Activated naive CD4-positive, alpha-beta T cell treated with anti-CD3 and anti-CD28 coated beads for 36 hours (primary cell): ENCODE measurements at places on chromosomes 5 and 9. TPM values are rescaled to one million over a fixed set of nuclear protein-coding genes. Genes with fewer than 3 reads are reported as not detected.

DNA sequence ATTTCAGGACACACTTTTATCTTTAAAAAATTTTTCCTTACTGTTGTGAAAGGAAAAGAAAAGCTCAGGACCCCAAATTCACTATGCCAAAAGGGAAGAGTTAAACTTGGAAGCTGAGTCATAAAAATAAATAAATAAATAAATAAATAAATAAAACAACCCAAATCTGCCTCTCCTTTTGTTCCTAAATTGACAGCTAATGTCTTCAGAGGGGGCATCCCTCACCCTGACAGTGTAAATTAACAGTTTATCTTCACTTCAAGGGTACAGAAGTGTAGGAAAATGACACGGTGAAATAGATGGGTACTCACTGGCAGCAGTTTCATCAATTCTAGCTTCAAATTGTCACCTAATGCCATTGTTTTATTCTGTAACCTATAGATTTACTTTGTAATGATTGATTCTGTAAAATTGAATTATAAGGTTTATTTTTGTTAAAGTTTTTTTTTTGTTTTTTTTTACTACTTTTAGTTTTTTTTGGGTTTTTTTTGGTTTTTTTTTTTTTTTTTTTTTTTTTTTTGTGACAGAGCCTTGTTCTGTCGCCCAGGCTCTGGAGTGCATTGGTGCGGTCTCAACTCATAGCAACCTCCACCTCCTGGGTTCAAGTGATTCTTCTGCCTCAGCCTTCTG lies 18.5 kb upstream of the ANXA1 start:
- H3K27me3 ChIP-seq: no peaks in the 10 kb centered on the region
- H3K4me3 ChIP-seq: peak overlapping the region; percentile 79
- no peak for DNase-seq
- peaks cover 25% of the 10 kb centered on the region for H3K4me1 ChIP-seq

DNA sequence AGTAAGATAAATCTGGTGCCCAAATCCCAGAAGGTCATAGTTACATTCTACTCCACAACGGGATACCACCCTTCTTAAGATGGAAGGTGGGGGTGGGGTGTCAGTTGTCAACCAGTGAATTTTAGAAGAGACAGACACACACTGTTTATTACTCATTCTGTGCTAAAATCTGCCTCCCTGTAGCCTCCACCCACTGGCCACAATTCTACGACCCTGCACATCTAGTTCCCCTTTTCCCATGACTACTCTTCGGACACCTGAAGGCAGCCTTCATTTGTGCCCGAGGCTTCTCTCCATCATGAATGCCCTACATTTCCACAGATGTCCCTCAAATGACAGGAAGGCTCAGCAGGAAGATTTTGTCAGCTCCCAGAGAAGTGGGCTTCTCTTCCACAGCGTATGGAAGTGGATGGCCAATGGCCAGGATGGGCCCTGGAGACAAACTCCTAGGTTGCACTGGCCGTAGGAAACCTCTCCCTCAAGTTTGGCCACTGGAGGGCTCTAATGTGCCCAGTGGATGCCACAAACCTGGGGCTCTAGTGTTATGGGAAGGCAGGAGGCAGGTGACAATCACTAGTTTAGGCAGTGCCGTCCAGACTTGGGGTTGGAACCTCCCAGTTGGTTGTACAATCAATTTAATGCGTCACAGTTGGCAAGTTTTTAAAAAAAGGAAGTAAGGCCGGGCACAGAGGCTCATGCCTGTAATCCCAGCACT lies 46.6 kb downstream of the PTPN3 start:
- H3K27ac ChIP-seq: no peak overlapping the region
- no peaks in the 10 kb centered on the region for H3K36me3 ChIP-seq
- no peak for DNase-seq

DNA sequence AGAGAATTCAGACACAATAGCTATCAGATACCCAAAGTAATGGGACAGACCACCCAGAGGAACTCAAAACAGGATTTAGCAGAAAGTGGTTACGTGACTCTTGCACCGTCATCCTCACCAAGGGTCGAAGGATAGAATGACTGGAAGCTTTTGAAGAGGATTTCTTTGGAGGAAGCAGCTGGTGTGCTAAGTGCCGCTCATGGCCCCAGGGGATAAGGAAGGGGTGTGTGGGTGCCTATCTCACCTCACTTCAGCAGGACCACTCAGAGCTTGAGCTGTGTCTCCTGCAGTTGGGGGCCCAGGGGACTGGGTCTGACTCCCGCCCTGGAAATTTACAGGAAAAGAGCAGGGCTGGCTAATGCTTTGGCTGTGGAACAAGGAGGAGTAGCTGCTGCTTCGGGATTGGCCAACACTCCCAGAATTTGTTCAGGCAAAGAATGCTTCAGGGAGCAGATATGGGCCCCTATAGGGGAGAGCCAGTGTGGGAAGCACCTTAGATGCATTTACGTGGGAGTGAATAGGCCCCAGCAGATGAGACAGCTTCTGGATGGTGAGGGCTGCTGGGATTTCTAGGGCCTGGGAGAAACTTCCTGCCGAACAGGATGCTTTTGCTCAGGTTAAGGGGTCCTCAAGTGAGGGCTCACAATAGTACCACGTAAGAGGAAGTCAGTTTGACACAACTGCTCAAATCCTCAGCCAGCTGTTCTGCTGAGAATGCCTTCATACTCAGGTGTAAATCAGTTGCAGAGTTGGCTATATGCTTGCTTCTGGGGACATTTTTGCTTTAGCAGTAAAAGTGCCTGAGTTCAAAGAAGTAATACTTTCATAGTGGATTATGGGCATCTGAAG lies 29.1 kb upstream of the TOMM5 start:
- H3K4me3 ChIP-seq: no peak overlapping the region
- DNase-seq: no peak
- no peaks in the 10 kb centered on the region for H3K27me3 ChIP-seq
- no peaks in the 10 kb centered on the region for H3K4me1 ChIP-seq
- no peak overlapping the region for H3K27ac ChIP-seq

- peaks cover 9% of the 10 kb centered on the region for H3K27me3 ChIP-seq
- no peaks in the 10 kb centered on the region for H3K36me3 ChIP-seq
- no peak overlapping the region for H3K4me3 ChIP-seq
- no peak for DNase-seq
Measured at GRCh38 chr9:89109666-89110065, 69.0 kb downstream of the SHC3 start.

DNA sequence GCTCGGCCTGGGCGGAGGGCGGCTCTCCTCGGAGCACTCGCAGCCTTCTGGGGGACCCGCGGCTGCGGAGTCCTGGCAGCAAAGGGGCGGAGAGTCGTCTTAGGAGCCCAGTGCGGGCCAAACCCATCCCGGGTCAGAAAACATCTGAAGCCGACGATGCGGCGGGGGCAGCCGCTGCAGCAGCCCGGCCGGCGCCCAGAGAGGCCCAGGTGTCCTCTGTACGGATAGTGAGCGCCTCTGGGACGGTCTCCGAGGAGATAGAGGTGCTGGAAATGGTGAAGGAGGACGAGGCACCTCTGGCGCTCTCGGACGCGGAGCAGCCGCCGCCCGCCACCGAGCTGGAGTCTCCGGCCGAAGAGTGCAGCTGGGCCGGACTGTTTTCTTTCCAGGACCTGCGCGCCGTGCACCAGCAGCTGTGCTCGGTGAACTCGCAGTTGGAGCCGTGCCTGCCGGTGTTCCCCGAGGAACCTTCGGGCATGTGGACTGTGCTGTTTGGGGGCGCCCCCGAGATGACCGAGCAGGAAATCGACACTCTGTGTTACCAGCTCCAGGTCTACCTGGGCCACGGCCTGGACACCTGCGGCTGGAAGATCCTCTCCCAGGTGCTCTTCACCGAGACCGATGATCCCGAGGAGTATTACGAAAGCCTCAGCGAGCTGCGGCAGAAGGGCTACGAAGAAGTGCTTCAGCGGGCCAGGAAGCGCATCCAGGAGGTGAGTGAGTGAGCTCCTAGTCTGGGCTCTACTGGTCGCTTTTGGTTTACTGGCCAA lies 1.2 kb downstream of the JMY start:
- peak overlapping the region; percentile 91 for H3K4me3 ChIP-seq
- no peaks in the 10 kb centered on the region for H3K27me3 ChIP-seq
- DNase-seq: peak; percentile 62
- peaks cover 28% of the 10 kb centered on the region for H3K4me1 ChIP-seq

DNA sequence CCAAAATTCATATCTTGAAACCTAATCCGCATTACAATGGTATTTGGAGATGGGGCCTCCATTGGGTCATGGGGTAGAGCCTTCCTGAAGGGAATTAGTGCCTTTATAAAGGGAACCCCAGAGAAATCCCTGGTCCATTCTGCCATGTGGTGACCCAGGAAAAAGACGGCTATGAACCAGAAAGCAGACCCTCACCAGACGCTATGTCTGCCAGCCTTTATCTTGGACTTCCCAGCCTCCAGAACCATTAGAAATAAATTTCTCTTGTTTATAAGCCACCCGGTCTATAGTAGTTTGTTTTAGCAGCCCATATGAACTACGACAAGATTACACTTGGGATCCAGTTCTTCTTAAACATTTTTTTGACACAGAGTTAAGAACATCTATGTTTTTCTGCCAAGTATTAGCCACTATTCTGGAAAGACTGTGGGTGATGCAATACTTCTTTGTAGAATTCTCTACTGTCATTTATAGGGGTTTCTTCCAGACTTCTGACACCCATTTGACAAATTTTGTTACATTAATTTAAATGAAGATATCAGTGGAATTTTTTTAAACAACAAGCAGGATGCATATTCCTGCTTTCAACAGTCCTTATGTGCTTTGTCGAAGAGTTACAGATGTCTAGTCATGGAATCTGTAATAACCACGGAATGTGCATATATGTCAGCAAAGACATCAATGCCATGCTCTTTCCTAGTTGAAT lies 572.4 kb downstream of the NR2F1-AS1 start:
- no peak for DNase-seq
- H3K27ac ChIP-seq: no peak overlapping the region
- H3K36me3 ChIP-seq: no peaks in the 10 kb centered on the region

FAM163B gene
- total RNA-seq: not detected

EDIL3 gene
- not detected for total RNA-seq

ABCA1 gene
- total RNA-seq: 31.5 TPM

FGF18 gene
- total RNA-seq: not detected
